AML-193 (cell line): ENCODE measurements at places on chromosomes 3 and 15.

GRCh38 chr3:114452256-114452655 is 158.4 kb downstream of the TIGIT start:
- no peak for DNase-seq

GRCh38 chr15:53193149-53193548 is 403.0 kb upstream of the ONECUT1 start:
- peak; percentile 9 for DNase-seq

- DNase-seq = no peak
These were observed 159.2 kb upstream of the LINGO1 start for GRCh38 chr15:77791941-77792340.

DNA sequence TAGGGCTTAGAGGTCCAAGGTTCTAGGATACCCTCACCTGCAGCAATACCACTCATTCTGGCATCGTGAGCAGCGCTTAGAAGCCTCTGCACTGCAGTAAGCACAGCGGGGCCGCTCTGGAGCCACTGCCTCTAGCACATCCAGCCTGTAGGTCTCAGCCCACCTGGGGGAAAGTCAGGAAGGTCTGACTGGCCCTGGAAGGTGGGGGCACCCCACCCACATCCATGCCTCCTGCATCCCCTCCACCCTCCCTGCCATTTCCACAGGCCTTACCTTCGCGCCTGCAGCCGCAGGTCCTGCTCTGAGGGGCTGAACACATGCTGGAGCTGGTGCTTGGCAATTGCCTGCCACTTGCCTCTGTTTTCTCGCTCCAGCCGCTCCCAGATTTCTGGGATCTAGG is 901 bp upstream of the RASSF1 start:
- DNase-seq = no peak

DNA sequence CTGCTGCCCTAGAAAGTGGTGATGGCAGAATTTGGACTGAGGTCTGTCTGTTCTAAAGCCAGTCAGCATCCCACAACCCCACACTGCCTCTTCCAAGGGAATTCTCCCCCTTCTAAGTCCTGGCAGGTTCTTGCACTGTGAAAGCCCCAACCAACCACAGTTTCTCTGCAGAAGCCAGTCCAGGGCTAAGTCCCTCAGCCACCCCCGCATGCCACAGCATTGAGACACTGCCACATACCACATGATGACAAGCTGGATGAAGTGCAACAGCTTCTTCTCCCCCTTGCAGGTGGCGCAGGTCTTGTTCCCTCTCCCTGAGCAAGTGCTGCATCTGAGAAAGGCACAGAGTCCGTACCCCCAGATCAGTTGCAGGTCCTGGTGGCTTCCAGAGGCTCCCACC is 18.6 kb downstream of the SSUH2 start:
- DNase-seq = no peak
